ENCODE measurements at places on chromosomes 2 and 18.

DNA sequence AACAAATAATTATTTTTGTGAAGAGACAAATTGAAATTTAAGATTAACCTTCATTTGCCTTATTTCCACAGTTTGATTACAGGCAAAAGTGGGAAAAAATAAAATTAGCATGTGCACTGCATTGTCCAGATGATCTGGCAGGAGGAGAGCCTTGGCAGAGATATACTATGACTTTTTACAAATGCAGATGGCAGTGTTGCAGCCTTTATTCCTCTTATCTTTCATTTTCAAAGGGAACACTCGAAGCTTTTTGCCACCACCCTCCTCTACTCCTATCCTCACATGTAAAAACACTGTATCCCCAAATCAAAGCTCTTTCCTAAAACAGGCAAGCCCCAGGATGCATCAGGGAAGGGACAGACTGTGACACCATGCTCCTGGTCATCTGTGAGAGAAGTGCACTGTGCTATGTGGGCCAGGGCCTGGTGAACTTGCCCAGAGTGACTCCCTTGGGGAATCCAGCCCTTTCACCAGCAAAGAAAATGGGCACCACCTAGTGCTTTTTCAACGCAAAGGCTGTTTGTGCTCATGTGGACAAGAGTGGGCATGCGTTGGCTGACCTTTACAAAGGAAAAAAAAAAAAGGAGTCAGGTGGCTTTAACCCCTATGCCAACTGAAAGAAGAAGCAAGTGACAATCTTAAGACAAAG, 74.7 kb upstream of the ETAA1 start:
- no peak for DNase-seq

DNA sequence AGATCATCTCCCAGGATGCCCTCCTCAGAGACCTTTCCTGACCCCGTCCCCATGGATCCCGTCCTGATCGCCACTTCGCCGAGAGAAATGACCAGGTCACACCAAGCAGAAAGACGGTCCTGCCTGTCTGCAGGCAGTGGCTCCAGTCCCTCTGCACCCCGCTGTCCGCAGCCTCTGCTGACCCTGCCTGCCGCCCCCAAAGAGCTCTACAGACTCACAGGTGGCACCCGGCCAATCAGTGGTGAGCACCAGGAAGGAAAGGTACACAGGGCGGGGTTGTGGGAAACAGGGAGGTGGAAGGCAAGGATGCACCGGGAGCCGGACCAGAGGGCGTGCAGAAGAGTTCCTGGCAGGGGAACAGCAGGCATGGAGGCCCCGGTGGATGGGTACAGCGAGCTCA, 94.8 kb downstream of the NDUFA10 start:
- DNase-seq: peak; percentile 9

- no peak for DNase-seq
These were observed 1.3 kb upstream of the USP34 start for GRCh38 chr2:61471905-61472805.

DNA sequence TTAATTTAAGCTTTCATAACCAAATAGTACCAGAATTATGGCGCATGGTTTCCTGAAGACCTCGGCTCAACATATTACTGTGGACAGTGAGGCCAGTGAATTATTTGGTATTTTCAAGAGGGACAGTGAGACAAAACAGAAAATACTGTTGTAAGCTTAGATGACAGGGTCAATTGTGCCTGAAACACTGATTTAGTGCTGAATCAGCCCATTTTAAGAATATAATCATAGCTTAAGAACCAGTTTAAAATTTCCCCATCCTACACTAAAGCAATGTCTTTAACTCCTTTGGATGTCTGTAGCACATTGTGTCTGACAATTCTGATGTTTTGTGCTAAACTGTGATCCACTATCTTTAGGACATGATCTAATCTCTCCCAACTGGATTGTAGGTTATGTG, 4.6 kb downstream of the ITGA6 start:
- no peak for DNase-seq

DNA sequence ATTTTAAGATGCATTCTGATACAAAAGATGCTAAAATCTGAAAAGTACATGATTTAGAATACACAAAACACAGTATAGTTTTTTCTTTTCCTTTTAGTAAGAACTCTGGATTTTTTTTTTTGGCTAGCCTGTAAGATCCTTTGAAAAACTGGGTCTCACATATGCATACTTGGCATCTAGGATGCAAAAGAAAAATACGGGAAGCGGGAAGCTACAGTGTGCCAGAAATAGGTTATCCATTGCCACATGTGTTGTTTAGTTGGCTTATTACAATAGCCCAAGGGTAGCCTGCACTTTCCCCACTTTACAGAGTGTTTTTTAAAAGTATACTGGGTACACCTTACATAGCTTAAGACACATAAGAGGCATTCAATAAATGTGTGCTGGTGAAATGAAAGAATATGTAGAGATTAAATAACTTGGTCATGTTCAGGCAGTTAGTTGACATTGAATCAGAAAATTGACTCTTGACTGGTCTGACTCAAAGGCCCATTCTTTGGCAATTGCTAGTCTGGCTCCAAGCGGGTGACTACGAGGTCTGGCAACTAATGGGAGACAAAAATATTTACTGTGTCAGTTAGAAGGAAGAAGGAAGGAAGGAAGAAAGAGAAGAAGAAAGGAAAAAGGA, 286.8 kb upstream of the TRIB2 start:
- no peak for DNase-seq

DNA sequence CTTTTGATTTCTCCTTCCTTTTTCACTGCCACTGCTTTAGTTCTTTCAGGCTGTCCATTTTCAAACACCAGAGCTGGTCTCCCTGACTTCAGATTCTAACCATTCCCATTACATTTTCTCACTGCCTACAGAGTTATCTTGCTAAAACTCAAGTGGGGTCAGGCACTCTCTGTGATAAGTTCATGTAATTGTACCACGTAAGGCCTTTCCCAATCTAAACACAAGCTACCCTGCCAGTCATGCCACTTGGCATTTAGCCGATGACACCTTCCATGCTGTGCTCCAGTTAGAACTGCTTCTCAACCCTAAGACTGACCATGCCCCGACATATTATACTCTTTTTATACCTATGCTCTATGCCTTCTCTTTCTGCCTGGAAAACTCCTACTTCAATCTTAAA, 592.4 kb downstream of the DPP10 start:
- DNase-seq: no peak

Measured in right hindlimb (tissue), 1 donor.